ENCODE measurements at places on chromosomes 2 and 18.

DNA sequence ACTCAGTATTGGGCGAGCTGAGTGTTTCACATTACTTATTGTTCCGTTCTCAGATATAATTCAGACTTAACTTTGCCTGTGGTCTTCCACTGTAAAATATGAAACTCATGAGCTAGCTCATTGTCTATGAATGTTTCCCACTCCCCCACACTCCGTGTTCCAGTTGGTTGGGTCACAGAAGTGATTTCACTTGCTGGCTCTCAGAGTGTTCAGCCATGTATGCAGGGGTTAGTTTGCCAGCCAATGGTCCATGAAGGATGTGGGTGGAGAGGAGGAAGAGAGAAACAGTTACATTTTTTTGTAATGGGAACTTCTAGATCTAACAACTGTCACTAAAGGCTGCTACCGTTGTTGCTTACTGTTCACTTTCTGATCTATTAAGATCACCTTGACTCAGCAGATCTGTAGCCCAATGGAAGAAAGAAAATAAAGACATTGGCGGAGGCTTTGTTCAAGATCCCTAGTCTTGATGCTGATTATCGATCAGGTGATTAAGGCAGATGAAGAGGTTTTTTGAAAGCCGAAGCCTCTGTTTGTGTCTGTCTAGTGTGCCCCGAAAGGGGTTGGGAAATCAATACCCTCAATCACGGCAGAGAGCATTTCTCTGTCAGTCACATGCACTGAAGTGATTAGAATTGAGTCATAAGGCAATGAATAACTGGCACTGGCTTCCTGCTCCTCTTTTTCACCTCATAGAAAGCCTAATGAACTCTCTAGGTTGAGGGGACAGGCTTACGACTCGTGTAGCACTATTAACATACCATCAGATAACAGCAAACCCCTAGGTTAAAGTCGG, 279.7 kb upstream of the FIGN start:
- peak; percentile 12 for DNase-seq

DNA sequence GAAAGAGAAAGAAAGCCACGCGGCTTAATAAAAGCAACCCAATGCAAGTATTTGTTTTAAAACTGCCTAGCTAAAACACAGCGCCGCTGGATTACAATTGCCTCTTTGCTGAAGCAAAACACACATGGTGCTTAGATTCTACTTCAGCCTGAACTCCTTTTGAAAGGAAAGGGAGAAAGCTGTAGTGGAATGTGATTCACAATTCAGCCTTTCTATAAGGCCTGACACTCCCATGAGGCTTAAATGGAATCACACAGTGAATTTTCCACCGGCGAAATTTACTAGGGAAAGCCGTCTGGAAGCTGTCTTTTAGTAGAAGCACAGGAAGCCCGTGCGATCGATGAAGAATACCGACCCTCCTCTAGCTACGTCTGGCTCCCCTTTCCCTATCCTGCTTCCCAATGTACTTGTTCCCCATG, 348.0 kb downstream of the DLGAP1 start:
- DNase-seq, result no peak

DNA sequence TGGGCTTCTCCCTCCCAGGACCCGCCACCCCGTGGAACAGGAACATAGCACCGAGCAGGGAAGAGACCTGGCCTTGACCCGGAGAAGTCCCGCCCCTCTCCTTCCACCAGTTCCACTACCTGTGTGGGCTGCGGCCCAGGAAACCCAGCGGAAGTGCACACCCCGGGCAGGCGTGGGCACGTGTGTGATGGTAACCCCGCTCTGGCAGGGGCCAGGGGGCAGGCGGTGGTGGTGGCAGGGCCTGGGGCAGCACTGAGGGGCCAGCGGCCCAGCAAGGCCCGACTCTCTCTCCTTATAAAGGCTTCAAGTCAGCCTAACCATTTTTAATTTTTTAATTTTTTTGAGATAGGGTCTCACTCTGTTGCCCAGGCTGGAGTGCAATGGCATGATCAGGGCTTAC, 129.0 kb upstream of the FAM98A start:
- no peak for DNase-seq

GRCh38 chr2:156574112-156574511, 137.9 kb downstream of the GPD2 start:
- DNase-seq, result no peak

- no peak for DNase-seq
Measured at GRCh38 chr18:5986257-5986931, 91.1 kb upstream of the TMEM200C start.

- DNase-seq, result no peak
Measured at GRCh38 chr2:217254111-217254510, 394.2 kb upstream of the TNP1 start.

DNA sequence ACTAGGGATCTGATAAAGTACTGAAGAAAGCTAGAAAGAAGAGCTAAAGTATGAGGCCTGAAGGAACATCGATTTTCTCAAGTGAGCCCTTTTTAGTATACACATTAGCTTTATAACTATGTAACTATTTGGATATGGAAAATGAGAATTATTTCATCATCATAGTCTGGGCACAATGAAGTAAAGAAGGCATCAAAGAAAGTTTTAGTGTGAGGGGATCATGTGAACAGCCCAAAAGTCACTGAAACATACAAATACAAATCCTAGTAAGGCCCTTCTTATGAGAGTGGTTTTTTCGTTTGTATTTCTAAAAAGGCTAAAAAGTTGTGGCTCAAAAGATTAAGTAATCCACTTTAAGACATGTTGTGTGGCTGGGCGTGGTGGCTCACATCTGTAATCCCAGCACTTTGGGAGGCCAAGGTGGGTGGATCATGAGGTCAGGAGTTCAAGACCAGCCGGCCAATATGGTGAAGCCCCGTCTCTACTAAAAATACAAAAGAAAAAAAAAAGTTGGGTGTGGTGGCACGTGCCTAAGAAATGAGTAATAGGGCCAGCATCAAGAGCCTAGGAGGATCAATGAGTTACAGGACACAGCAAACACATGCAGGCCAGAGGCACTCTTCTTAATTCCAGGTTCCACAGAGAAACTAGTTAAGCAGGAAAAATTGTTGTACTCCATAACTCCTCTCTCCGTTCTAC, 61.9 kb downstream of the PUM2 start:
- no peak for DNase-seq

- DNase-seq, result peak; percentile 33
Measured at GRCh38 chr2:241803387-241804325, 5.3 kb upstream of the NEU4 start.

- DNase-seq, result no peak
Measured at GRCh38 chr18:79058007-79058406, 11.2 kb upstream of the ATP9B start.

GRCh38 chr18:24138789-24139616, at the start of gene CABYR:
TSS of gene CABYR (plus strand) at chr18:24139062. CDS start at chr18:24143115, 4,053 bp downstream.
- peak; percentile 90 for DNase-seq

DNA sequence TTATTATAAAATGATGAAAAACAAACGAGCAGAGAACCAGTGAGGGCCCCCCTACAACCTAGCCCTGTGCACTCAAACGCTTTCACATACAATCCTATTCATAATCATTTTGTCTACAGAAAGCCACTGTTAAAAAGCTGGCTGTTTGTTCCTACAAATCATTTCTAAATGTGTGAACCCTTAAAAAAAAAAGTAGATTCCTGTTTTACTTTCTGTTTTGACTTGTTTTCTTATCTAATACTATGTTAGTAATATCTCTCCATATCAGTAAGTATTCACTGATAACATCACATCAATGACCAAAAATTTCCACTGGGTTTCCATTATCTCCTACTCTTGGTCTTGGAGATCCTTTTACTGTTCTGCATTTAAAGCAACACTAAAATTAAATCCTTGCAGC, 128.8 kb upstream of the TTC39C start:
- no peak for DNase-seq

- no peak for DNase-seq
Measured at GRCh38 chr2:112834396-112835037, 2.1 kb downstream of the IL1B start.

GRCh38 chr2:188314314-188315054, 22.8 kb downstream of the GULP1 start:
- no peak for DNase-seq

DNA sequence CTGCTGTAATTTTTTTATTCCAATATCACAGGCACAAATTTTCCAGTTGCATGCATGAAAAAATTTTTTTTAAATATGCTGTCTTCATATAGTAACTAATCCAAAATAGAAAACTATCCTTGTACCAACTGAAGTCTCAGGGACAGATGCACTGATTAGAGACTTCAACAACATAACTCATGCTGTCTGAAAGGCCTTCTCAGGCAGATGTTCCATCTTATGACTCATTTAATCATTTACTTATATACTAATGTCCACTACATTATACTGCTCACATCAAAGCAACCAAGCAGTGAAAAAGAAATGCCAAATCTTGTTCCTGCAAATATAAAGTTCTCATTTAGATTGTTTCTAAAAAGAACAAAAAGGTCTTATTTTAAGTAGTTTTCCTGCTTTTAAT, 53.1 kb downstream of the OLA1 start:
- no peak for DNase-seq

- DNase-seq, result no peak
Measured at GRCh38 chr18:44214396-44214795, 466.3 kb upstream of the SETBP1 start.

DNA sequence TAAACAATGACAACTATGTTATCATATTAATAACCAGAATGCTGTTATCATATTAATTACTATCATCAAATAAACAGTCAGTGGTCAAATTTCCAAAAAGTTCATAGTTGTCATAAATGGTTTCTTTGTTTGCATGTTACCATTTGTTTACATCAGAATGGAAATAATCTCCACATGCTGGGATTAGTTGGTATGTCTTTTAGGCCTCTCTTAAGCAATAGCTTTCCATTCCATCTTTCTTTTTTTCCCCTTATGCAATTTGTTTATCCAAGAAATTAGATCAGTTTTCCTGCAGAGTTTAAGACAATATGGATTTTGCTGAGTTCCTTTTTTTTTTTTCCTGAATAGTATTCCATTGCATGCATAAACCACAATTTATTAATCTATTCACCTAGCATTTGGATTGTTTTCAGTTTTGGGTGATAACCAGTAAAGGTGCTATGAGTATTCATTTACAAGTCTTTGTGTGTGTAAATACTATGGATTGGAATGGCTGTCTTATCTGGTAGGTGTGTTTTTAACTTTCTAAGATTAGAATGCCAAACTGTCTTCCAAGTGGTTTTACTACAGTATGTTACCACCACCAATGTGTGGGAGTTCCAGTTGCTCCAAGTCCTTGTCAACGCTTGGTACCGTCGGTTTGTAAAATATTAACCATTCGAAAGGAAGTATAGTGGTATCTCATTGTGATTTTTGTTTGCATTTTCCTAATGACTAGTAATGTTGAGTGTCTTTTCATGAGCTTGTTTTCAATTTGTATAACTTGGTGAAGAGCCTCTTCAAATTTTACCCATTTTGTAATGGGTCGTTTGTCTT, 33.3 kb upstream of the TXNDC2 start:
- DNase-seq, result no peak

- DNase-seq, result no peak
Measured at GRCh38 chr2:41464395-41464794, 583.4 kb upstream of the PKDCC start.

- DNase-seq, result peak; percentile 45
Measured at GRCh38 chr2:203330434-203330833, 2.2 kb downstream of the ABI2 start.

DNA sequence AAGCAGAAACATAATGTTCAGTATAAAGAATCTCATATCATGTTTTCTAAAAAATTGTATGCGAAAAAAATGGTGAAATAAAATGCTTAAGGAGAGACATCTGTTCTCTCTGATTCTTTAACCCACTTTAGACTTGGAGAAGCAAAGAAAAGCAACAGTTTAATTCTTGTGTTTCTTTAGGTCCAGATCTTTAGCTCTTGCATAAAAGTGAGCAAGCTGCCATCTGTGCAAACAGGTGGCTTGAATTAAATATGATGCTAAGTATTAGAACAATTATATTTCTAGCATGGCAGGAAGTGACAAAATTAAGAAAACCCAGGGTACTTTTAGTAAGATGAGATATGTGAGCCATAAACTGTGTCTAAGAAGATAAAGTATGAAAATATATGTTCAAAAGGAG, 1038.3 kb downstream of the DPP10 start:
- no peak for DNase-seq

DNA sequence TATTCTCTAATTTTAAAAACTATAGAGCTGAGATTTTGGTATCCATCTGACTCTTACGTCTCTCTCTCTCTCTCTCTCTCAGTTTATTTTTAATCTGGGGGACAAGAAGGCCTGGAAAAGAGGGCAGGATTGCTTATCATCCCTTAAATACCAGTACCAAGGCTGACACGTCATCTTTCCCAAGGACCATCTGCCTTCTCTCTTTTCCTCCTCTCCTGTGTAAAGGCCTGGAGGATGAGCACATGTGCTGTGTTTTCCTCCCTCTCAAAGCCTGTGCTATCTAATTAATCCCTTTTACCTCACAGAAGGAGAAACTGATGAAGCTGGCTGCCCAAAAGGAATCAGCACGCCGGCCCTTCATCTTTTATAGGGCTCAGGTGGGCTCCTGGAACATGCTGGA, 7.3 kb downstream of the IL37 start:
- DNase-seq, result no peak

DNA sequence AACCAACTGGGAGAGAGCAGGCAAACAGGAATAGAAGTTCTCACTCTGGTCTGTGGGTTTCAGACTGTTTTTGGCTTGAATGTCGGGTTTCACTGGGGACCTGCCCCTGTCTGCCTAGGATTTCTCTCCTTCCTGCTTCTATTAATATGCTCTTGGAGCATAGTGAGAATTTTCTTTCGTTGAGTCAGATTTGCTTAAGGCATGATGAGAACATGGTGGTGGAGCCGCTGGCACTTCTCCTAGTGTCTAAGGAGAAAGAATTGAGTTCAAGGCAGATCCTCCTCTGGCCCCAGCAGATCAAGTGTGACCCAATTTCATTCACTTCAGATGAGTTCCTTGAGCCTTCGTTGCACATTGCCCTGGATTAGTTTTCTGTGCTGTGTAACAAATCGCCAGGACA, 103.9 kb upstream of the HS6ST1 start:
- DNase-seq, result peak; percentile 90

GRCh38 chr2:166784296-166784946, 103.9 kb upstream of the XIRP2 start:
- no peak for DNase-seq

DNA sequence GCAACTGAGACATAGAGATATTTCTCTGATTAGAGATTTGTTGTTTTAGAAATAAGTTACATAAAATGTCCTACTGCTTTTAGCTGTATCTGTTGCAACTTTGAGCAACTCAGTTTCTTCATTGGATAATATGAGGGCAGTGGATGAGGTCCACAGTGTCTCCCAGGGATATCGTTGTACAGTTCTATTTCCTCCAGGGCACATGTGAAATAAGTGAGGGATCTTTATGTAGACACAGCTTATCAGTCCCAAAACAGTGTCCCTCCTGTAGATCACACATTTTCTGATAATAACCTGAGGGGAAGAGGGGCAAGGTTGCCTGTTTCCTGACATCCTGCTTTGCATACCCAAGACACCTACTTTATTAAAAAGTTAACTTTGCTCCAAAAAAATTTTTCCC, 1231.2 kb upstream of the ZEB2 start:
- DNase-seq, result no peak

DNA sequence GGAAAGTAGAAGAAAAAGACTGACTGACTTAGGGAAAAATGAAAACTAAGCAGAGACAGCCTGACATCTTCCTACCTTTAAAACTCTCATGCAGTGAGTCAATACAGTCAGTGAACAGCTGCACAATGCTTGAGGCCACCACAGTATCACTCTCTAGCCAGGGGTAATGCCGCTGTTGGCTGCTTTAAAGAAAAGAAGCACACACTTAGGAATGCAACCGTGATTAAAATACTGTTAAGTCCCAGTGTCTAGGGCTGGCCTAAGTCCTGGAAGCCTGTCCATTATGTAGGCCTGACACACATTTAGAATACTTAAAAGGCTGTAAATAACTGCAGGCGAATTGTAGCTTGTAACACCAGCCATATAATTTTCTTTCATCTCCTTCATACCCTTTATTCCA, 50.7 kb downstream of the SIGLEC15 start:
- DNase-seq, result no peak

GRCh38 chr2:75516378-75517360, 44.1 kb downstream of the EVA1A start:
- no peak for DNase-seq

Measured in fibroblast of skin of right quadriceps (primary cell).